ENCODE measurements at places on chromosomes 6 and 20.
A peak's percentile ranks its signal among the peaks of the same experiment; 100 is the strongest.

GRCh38 chr6:30707281-30707850 lies 9.7 kb downstream of the MDC1 start:
- no peak for DNase-seq

DNA sequence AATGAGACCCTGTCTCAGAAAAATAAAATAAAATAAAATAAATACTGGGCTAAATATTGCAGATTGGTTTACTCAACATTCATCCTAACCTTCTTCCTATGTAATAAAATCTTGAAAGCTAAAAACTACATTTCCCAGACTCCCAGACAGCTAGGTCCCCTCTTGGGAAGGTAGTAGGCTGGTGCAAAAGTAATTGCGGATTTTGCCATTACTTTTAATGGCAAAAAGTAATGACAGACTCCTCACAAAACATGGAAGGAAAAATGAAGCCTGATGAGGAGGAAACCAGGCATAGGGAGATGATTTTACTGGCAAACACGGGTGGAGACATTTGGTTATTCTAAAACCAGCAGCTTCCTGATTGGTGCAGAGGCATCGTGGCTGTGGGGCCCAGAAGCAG lies 70.6 kb upstream of the E2F3 start:
- no peak for DNase-seq

DNA sequence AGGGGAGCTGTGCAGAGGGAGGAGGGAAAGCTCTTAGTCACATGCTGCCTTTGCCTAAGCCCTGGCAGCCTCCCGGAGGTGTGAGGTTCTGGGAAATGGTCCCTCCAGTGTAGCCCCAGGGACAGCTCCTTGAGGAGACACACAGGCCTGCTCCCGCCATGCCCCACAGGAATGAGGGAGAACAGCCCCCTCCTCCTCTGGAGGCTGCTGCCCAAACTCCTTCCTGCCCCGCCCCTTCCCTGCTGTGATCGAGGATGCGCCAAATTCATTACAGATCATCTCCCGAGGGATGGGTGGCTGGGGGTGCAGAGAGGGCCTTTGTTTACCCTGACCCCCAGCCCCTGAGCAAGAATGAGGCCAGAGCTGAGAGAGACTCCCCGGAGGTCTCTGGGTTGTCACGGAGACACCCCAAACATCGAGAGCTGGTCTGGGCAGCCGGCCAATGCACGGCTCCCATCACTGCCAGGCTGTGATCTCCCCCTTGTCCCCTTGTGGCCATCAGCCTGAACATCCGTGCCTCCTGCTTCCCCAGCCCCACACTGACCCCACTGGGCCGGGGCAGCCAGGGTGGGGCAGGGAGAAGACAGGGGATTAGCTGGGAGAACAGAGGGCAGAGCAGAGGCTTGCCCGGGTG lies 8.4 kb downstream of the CYP21A2 start:
- DNase-seq: no peak

DNA sequence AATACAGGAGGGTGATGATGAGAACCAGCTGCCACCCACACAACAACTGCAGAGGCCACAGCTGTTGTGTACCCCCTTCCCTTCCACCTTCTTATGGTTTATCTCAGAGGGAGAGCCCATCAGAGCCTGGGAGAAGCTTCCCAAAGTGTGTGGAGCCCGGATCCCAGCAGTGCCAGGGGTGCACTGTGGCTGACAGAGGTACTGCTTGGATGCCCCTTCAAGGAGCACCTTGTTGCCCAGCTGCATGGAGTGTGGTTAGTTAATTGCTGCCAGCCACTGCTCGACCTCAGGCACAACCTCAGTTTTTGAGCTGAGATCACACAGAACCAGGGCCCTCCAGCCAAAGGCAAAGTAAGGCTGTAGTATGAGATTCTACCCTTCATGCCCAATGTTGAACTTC lies 13.0 kb downstream of the PI3 start:
- DNase-seq: no peak

- DNase-seq: peak; percentile 52
Observed at GRCh38 chr20:17617212-17617867, 47.5 kb downstream of the DSTN start.

- no peak for DNase-seq
Observed at GRCh38 chr20:35030136-35030535, 62.5 kb downstream of the TRPC4AP start.

GRCh38 chr6:132126150-132126549 lies 175.0 kb upstream of the CCN2 start:
- no peak for DNase-seq

- peak; percentile 65 for DNase-seq
Observed at GRCh38 chr6:110875548-110876169, 1.1 kb downstream of the AMD1 start.

DNA sequence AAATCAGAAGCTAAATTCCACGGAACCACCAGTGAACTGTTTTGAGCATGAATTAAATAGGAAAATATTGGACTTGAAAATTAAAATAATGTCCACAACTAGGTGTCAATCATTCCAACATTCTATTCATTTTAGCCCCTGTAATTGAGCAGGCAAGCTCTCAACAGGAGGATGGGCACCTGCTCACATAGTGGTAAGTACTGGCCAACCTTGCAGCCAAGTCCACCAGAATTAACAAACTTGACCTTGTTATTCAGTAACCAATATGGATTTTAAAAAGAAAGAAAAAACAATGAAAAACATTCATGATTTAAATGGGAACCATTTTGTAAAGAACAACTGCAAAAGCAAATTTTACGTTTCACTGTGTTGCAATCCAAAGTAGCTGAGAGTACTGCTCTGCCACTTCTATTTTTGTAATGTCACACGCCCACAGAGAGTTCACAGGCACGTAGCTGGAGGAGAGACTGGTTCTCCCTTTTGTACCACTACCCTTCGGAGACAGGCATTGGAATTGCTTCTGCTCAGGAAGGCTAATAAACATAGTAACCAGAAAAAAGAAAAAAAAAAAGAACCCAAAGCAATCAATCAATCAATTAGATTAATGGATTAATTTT lies 75.2 kb upstream of the F13A1 start:
- DNase-seq: peak; percentile 84

- no peak for DNase-seq
Observed at GRCh38 chr6:129662980-129663431, 47.0 kb downstream of the ARHGAP18 start.

DNA sequence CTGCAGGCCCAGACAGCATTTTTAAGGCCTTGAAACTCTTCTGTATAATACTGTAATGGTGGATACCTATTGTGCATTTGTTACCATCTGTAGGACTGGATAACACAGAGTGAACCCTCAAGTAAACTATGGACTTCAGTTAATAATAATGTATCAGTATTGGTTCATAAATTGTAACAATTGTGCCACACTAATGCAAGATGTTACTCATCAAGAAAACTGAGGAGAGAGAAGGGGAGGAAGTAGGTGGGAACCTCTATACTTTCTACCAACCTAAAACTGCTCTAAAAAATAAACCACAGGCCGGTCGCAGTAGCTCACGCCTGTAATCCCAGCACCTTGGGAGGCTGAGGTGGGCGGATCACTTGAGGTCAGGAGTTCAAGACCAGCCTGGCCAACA lies 10.8 kb downstream of the MAPK13 start:
- peak; percentile 23 for DNase-seq

GRCh38 chr6:157226761-157227160 lies 96.6 kb downstream of the TMEM242 start:
- no peak for DNase-seq

- DNase-seq: peak; percentile 31
Observed at GRCh38 chr6:111871725-111872400, 1.4 kb downstream of the FYN start.

- no peak for DNase-seq
Observed at GRCh38 chr6:52579006-52579660, 2.3 kb upstream of the TRAM2 start.

DNA sequence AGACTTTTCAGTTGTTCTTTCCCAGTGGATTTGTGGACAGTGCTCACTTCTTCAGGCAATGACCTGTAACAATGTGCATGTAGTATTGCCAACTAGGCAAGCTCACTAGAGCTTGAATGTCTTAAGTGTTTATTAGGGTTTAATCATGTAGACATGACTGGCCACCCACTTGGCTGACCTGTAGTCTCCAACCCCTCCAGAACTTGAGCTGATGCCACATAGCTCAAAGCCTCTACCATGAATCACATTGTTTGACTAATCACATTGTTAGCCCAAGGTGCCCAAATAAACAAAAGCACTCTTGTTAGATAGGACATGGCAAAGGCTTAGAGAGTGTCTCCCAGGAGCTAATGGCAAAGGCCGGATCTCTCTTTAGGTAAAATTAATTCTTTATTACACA lies 272.7 kb downstream of the GRIK2 start:
- no peak for DNase-seq

DNA sequence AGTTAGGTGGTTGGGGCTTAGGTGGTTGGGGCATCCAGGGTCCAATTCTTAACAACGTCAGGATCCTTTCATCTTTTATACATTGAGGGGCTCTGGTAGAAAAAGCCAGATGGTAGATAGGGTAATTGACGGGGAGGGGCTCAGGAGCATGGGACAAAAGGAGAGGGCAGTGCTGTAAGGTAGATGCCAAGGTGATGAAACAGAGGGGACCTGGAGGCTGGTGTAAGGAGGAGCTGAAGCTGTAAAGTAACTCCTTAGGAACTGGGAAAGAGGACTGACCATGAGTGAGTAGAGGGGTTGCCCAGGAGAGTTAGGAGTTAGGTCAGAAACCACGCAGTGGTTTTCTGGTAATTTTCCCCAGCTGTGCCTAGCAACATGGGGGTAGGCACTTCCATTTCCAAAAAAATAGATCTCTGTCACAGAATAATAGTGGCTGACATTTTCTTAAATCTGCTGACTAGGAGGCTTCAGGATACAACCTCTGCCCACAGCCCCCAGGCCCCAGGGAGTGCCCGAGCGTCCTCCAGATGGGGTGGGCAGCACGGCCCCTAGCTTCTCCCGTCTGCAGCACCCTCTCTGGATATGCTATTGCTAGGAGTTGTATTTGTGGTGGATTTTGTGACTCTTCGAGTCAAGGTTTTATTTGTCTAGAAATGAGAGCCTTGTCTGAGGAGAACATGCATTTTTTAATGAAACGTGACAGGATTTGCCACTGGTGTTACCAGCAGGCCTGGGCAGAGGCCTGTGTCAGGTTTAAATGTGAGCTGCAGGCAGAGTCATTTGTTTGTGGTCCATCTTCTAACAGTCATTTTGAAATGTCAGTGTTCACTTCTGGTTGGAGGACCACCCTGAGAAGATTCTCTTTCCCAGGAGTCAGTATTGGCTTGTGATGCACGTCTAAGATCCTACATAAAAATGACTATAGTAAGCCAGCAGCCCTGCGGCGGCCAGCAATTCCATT lies 44.6 kb downstream of the TULP4 start:
- no peak for DNase-seq

DNA sequence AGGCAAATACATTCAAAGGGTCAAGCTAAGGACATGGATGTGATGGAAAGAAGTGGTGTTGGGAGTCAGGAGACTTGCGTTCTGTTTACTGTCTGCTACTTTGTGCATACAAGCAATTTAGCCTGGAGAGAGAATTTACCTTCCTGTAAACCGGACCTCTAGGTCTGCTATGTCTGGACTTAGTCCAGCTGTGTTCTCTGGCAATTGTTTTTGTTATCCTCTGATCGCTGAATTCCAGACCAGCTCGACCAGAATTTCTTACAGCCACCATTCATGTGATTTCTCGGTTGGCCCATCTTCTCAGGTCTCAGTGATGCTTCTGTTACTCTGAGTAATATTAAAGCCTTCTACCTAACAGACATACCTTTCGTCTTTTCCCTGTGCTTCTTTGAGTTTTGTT lies 75.2 kb downstream of the LRRC1 start:
- DNase-seq: no peak

DNA sequence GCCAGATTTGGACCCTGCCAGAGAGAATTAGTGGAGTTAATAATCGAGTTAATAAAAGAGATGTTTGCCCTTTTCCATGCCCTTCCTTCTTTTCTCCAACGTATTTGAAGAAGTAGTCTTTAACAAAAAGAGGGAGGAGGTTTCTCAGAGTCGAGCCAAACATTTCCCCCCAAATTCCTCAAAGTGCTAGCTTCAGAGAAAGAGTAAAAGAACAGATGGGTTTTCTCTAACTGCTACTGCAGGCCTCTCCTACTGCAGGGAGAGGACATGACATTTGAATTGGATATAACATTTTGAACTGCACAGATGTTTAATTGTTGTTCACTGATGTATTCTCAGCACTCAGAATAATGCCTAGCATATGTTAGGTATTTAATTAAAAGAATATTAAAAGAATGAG lies 25.5 kb downstream of the RWDD2A start:
- no peak for DNase-seq

Data from suppressor macrophage (primary cell).